GM04503 (cell line): ENCODE measurements at places on chromosomes 7 and 10.

GRCh38 chr10:82943142-82943541 lies 1068.1 kb downstream of the NRG3 start:
- no peak for DNase-seq

DNA sequence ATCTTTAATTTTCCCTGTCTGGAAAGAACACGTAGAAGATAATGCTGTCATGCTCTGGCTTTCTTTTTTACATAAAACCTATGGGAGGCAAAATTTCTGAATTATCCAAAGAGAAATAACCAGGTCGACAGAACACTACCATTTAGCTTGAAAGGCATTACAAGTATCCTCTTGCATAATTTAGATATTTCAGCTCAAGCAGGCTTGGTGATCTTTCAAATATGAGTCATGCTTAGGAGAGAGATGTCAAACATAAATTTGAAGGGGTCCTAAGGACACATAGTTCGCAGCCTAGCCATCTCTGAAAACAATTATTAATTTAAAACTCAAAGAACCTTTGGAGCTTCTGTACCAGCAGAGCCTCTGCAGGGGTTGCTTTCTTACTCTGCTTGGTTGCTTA lies 100.9 kb downstream of the FAS start:
- no peak for DNase-seq

- DNase-seq = no peak
These were observed 66.1 kb upstream of the PIP4K2A start for GRCh38 chr10:22780474-22780885.

DNA sequence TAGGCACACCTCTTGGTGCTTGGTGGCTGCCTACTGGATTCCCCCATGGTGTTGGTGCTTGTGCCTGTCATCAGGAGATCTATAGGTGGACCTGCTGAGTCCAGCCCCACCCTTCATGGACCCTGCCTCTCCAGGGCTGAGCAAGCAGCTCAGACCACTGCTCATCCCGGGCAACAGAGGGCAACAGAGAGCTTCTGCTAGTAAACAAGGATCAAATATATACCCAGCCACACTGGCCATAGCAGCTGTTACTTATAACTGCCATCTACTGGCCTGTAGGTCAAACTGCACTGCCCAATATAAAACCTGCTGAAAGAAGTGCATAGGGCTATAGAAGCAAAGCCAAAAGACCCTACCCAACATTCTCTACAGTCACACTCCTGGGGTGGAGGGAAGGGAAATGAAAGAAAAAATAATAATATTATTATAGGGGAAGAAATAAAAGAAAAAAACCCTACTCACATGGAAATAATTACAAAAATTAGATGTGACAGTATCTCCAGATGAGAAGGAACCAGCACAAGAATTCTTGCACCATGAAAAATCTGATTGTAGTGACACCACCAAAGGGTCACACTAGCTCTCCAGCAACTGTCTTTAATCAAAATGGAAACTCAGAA lies 54.9 kb upstream of the ZNF800 start:
- DNase-seq = no peak

GRCh38 chr7:37987732-37988131 lies 67.3 kb downstream of the EPDR1 start:
- no peak for DNase-seq

DNA sequence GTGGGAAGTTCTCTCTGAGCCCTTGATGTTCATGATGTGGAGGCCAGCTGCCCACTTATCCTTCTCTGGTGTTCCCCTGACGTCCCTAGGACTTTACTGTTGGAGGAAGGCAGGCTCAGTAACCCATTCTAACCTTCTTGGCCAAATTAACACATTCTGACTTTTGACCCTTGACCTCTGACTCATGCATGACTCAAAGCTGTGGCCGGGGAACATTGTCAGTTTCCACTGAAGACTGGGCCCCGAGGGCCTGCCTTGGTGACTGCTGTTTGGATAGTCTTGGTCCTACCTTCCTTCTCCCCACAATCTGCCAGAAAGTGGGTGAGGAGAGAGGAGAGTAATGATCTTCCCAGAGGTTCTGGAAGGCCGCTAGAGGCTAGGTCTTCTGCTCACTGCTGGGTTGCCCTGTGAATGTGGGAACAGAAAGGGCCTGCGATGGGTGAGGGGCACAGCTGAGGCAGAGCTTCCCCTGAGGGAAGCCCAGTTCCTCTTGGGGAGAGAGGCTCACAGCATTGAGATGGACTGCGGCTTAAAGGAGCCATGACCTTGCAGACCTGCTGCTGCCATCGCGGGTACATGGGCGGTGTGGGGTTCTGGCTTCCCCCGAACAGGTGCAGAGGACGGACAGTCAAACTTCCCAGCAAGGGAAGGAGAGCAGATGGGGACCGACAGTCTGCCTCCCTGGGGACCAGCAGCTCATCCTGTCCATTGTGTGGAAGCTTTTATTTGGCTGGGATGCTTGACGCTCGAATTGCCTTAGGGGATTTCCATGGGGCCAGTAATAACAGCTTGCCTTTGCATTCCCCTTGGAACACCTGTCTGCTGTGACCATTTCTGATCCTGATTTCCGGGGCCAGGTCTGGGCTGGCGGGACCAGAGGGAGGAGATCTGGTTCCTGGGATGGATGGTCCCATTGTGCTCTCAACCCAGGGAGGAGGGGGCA lies 43.8 kb downstream of the ADAMTS14 start:
- DNase-seq = no peak

DNA sequence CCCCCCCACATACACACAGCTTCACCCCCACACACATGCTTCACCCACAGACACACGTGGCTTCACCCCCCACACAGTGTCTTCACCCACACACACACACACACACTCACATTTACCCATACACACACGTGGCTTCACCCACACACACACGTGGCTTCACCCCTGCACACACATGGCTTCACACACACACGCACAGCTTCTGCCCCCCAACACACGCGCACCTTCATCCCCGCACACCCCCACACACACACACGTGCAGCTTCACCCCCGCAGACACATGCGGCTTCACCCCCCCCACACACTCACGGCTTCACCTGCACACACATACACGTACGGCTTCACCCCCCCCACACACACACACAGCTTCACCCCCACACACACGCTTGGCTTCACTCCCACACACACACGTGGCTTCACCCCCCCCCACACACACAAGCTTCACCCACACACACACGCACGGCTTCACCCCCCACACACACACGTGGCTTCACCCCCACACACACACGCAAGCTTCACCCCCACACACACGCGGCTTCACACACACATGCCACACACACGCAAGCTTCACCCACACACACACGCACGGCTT lies 82.4 kb downstream of the NKX6-2 start:
- no peak for DNase-seq

DNA sequence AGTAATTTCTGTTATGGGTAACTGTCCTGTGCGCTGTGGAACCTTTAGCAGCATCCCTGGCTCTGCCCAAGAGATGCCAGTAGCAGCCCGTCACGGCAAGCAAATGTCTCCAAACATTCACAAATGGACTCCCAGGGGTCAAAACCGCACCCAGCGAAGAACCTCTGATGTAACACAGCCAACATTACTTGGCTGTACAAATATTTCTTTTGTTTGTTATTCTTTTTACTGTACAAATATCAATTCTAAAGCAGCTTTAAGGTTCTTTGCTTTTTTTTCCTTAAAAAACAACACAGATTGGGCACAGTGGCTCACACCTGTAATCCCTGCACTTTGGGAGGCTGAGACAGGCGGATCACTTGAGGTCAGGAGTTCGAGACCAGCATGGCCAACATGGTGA lies 182.5 kb downstream of the KMT2E start:
- DNase-seq = no peak

DNA sequence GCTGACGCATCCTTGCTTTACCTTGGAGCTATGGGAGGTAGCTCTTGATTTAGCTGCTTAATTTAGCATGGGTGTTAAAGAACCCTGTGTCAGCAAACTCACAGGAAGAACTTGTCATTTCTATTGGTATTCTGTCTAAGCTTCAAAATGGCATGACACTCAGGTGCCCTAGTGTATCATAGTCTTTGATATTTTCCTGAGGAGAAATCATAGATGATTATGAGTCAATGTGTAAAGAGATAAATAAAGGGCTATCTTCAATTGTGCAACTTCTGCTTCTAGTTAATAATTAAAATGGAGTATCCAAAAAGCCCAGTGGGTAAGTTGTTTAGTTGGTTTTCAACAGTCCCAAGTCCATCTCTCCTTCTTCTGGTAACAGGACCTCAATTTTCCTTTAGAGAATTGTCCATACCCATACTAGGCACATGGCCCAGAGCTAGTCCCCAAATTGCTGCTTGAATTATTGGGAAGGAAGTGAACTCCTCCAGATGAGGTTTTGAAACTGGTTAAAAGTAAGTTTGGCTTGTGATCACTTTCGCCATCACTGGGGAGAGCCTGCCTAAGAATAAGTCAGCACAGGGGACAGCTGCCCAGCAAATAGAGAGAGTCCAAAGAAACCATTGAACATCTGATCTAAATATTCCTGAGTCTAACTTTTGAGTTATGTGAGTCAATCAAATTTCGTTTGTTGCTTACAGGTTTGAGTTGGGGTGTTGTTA lies 169.0 kb upstream of the PHYHIPL start:
- DNase-seq = no peak

- no peak for DNase-seq
These were observed 1.0 kb upstream of the NKX6-2 start for GRCh38 chr10:132786884-132787494.

DNA sequence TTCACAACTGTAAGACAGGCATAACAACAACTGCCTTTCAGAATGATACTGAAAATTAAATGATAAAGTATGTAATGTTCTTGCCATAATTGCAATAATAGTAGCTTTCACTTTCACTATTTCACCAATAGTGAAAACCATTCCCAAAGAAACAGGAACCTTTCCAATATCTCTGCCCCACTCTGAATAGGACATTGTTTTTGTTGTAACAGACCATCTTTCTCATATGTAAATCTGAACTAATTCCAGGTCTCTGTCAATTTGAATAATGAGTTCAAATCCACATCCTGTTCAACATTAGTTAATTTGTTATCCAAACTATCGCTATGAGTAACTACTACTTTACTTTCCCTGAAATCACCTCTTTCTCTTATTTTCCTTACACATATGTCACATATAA lies 148.0 kb downstream of the LRRN3 start:
- DNase-seq = no peak

- DNase-seq = peak; percentile 51
These were observed 15.7 kb downstream of the NOLC1 start for GRCh38 chr10:102167861-102168260.

DNA sequence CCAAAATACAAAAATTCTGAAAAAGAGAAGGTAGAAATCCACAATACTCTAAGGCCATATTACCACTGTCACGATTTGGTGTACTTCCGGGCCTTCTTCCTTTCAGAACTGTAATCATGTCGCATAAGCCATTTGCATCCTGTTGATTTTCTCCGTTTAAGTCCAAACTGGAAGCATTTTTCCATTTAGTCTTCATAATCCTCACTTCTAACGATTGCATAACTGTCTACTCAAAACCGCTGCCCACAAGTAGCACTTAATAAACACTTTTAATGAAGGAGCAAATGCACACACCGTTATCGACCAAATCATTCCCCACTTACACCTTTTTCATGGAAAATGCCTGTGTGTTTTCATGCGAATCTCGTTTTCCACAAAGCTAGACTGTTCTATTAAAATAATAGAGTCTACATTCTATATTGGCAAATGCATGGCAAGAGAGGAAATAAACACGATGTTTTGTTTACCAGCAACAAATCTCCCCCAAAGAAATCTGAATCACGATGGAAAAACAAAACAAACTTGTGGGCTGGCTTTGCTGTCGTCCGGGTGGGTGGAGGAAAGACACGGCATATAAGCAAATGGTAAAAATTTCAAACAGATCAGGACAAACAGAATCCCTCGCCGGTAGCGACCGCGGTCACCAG lies 1.0 kb downstream of the ATE1 start:
- no peak for DNase-seq

- peak; percentile 33 for DNase-seq
These were observed 104.0 kb downstream of the FAM107B start for GRCh38 chr10:14670551-14671240.

GRCh38 chr10:6052247-6053221 lies 9.6 kb downstream of the IL2RA start:
- DNase-seq = no peak

GRCh38 chr7:99679032-99679399 lies 780 bp downstream of the CYP3A5 start:
- DNase-seq = no peak

- peak; percentile 89 for DNase-seq
These were observed 643.1 kb downstream of the PARD3 start for GRCh38 chr10:34171957-34172527.

- no peak for DNase-seq
These were observed 167.9 kb upstream of the ZMIZ1 start for GRCh38 chr10:78900715-78901430.

DNA sequence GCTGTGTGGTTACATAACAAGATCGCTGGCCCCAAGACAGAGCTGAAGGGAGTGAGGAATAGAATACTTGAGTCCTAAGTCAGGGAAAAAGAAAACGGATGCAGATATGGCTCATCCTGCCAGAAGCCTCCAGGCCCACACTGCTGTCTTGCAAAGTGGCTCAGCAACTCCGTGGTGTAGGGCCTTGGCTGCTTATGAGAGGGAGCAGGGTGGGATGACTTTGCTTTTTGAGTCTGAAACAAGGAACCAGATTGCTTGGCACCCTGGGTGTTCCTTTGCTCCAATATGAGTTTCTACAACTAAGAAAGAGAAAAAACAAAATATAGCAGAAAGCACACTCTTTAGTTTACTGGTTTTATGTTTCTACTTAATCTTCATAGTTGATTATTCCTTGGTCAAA lies 193.8 kb upstream of the WDR11 start:
- no peak for DNase-seq

DNA sequence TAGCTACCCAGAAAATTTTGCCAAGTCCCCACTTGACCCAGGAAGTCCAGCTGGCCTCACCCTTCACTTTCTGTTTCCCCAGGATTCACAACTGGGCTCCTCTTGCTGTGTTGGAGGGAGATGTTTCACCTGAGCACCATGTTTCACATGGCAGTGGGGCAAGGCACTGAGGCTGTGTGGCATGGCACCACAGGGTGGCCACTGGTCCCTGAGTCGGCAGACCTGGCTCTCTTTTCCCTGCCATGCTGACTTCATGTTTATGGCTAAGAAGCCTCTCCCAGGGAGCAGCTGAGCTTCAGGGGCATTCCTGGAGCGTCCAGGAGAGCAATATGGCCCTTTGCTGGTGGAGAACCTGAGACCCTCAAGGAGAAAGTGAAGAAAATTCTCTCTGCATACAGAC lies 266.9 kb downstream of the RPS24 start:
- DNase-seq = no peak

- no peak for DNase-seq
These were observed 25.8 kb downstream of the MAPK8 start for GRCh38 chr10:48332166-48332870.
